ENCODE measurements at places on chromosomes 16 and 17. TPM values are rescaled to one million over a fixed set of nuclear protein-coding genes. Genes with fewer than 3 reads are reported as not detected.

Gene UBFD1
- 26.0 TPM for total RNA-seq

Gene ABCA6
- total RNA-seq: 0.93 TPM

Gene RUNDC3A
- total RNA-seq: 3.4 TPM

Gene RGS11
- 0.14 TPM for total RNA-seq

Gene UBB
- 1,064 TPM for total RNA-seq

Gene EXOC3L1
- total RNA-seq: not detected

Gene GOSR2
- total RNA-seq: 48.6 TPM

Gene CENPX
- 17.8 TPM for total RNA-seq

Gene SULT1A1
- total RNA-seq: 2.4 TPM

Gene C17orf107
- 4.4 TPM for total RNA-seq

Gene CCL2
- total RNA-seq: not detected

Gene C1QTNF8
- total RNA-seq: not detected

Gene KRT20
- total RNA-seq: not detected

Gene SEPTIN12
- not detected for total RNA-seq

Gene CHST6
- total RNA-seq: 1.0 TPM

Measured in nasal cavity respiratory epithelium epithelial cell of viscerocranial mucosa (primary cell).